NCI-H510A (cell line): ENCODE measurements at places on chromosomes 2 and 18.

DNA sequence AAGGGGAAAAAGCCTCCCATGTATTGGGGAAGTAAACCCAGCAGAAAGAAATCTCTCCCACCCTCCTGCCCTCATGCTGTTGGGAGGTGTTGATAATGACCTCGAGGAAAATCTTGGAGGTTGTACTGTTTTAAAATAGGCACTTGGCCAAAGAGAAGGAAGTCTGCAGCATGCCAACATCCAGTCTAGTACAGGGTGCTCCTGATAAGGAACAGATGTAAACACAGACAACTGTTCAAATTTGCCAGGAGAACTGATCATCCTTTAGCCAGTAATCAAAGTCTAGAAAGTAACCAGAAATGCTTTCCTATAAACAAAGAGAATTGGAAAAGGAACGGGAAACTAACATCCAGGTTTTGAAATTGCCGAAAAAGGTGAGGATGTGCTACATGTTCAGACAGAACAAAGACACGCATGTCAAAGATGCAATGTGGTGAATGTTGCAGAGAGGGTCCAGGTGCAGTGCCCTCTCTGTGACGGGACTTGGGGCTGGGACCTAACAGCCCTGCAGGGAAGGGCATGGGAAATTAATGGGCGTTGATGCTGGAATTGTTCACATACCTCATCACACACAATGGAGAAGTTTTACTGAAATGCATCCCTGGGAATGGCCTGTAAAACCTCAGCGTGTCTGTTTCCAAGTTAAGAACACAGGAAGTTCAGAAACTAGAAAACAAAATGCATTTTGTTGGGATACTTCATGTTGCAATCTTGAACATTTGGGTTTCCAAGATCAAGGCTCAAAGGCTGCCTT, 125.7 kb upstream of the RND3 start:
- DNase-seq = no peak

- no peak for DNase-seq
Measured at GRCh38 chr18:21105936-21106335, 5.7 kb downstream of the ROCK1 start.

GRCh38 chr2:84694088-84694622, 177.9 kb downstream of the DNAH6 start:
- no peak for DNase-seq

GRCh38 chr2:20609349-20609994, 41.4 kb downstream of the HS1BP3 start:
- DNase-seq = no peak
